ENCODE measurements at places on chromosomes 13 and 19.

DNA sequence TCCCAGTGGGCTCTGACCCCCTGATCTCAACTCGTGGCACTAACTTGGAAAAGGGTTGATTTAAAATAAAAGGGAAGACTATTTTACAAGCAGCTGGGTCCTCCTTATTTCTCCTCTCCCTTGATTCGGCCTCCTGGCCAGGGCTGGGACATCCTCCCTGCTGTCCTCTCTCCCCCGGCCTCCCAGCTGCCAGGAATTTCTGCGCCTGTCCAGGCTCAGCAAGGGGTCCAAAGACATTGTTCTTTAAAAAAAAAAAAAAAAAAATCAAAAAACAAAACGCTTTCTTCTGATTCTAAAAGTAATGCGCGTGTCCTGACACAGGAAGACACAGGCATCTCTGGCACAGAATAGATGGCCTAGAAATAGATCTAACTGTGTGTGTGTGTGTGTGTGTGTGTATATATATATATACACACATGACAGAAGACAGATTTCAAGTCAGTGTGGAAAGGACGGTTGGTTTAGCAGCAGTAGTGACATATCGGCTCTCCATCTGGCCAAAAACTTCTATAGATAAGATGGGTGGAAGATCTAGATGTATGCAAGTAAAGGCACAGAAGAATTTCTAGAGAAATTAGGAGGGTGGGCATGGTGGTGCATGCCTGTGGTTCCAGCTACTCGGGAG, 12.3 kb upstream of the LENG8 start:
- DNase-seq, result no peak

GRCh38 chr19:6362027-6362350, 658 bp downstream of the CLPP start:
- no peak for DNase-seq

GRCh38 chr19:7596211-7596937, 711 bp downstream of the CAMSAP3 start:
- DNase-seq, result no peak

DNA sequence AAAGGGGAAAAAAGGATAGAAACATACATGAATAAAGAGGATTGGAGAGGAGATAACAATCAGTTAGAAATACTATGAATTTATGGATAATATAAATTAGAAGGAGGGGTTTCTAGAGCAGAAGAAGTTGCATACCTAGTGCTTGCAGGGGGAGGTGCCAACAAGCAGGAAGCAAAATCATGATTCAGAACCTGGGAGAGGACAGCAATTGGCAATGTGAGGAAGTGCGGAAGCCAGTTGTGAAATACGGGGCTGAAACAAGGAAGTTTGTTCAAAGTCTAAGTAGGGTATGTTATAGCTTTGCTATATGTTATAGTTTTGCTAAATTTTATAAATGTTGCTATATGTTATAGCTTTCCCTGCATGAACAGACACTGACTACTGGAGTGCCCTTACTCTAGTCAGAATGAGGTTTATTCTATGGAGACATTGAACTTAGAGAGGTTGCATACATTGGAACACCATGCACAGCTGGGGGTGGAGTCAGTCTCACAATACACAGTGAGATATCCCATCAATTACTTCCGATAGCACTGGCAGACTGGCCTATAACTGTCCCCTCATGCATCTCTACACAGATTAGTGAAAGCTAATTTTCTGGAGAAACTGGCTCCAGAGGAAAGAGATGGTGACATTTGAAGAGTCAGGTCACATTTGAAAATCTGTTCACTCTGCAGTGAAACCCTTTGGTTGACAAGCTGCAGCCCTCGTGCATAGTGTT, 92.1 kb downstream of the GPC6 start:
- DNase-seq, result no peak

GRCh38 chr13:33182729-33183128, 102.8 kb downstream of the STARD13 start:
- DNase-seq, result no peak

DNA sequence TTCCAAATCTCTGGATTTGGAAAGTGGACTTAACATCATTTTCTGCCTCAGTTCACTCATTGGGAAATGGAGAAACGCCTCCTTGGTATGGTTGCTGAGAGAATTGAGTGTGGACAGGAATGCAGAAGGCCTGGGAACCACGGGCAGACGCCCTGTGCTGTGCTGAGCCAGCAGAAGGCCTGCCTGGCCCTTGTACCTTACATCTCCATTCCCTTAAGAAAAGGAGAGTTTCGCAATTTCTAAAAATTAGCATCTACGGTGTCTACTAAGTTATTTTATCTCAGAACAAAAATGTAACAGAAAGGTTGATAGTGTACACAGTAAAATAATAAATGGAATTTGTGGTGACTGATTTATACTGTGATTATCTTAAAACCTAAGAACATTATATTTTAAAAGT, 78.7 kb downstream of the IPO5 start:
- DNase-seq, result no peak

- no peak for DNase-seq
These were observed 988.5 kb downstream of the UQCRFS1 start for GRCh38 chr19:28224441-28224840.

DNA sequence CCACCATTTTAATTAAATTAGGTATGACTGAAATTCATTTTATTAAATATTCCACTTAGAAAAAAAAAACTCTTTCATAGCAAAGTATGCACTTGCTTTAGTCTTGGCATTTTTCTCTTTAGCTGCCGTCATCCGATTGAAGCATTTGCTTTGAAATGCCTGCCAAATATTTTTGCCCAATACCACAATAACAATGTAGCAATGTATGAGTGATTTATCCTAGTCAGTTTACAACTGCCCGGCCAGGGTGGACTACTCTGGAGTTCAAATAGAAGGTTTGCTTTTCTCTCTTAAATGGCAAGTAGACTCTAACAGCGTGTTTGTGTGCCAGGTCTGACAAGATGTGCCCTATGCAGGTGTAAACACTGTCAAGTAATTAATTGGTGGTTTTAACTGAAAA, 675.3 kb upstream of the SGCG start:
- DNase-seq, result no peak

GRCh38 chr19:33687481-33688170, 65.9 kb downstream of the CHST8 start:
- DNase-seq, result no peak

- DNase-seq, result no peak
These were observed 206.1 kb downstream of the KCTD12 start for GRCh38 chr13:76680112-76680511.

- no peak for DNase-seq
These were observed 33.5 kb downstream of the FBN3 start for GRCh38 chr19:8115805-8116396.

DNA sequence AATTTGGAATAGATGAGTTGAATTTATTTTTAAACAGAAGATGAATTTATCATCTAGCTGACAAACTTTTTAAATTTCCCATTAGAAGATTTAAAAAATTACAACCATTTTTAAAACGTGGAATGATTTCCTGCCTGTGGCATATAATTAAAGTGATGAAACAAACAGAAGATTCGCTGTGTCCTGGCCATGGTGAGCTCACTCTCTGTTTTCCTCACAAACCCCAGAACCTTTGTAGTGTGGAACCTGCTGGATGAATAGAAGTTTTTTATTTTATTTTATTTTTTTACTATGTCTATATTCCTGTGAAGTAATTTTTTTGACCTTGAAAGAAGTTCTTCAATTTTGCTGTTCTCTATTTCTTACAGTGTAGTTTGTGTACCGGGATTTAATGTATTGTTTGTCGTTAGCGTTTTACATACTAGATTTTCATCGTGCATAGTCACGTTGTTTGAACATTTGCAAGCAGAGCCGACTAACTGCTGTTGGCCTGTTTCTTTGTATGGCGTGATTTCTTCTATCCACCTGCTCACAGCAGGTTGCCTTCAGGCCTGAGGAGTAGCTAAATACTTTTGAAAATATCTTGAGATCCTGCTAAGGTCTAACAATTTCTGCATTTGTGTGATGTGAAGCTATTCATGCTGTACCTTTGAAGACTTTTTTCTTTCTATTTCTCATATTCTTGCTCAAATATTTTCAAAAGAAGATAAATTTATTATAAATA, 149.2 kb downstream of the GGACT start:
- no peak for DNase-seq

DNA sequence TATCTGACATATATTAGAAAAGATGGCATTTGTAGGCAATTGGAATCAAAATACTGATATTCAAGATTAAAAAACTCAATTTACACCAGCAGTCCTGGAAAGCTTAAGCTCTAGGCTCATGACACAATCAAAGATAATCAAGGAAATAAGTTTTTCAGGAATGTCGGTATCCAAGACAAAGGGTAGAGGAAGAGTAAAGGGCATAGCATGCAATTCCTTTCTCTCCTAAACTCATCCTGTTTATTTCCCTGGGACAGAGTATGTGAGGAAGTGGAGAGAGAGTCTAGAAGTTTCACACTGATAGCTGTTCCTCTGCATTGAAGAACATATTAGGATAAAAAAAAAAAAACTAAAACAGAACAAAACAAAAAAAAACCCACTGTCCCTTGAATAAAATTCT, 2452.1 kb downstream of the PCDH9 start:
- DNase-seq, result no peak

DNA sequence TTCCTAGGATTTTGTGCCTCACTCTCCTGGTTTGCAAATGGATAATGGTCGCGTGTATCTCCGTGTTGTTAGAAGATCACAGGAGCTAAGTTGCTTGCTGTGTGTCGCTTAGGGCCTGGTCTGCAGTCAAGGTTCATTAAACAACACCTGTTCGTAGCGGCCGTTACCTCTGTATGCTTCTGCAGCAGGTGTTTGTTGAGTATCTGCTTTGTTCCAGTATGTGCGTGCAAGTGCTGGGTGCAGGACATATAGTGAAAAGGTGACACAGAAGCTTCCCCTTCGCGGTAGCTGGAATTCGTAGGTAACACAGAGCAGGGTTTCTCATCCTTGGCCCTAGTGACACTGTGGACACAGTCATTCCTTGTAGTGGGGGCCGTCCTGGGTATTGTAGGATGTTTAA, 5.4 kb downstream of the MED25 start:
- DNase-seq, result no peak

GRCh38 chr19:35715981-35716800, 1.6 kb upstream of the KMT2B start:
- no peak for DNase-seq
